ENCODE measurements at places on chromosomes 1 and 21.

DNA sequence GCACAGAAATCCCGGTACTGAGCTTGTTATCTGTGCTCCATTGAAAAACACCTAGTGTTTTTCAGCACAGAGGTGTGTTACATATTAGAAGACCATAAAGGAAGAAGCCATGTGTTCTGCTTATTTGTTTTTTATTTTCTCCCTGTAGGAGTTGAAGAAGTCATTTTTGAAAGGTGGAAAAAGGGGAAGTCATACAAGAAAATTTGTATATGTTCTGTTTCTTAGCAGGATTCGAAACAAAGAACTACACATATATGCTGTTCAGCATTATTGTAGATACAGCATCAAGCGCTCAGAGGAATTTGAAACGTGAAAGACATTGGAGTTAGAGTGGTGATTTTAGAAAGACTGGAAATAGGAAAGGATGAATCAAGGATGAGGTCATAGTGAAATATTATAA, 345.3 kb upstream of the ADGRL2 start:
- DNase-seq = no peak

- no peak for DNase-seq
Measured at GRCh38 chr1:8406011-8406410, 88.1 kb downstream of the SLC45A1 start.

GRCh38 chr1:155609515-155610256, at the start of gene MSTO1:
Gene MSTO1 (plus strand): TSS chr1:155610218. CDS start chr1:155610249, 31 bp downstream.
- peak; percentile 92 for DNase-seq

DNA sequence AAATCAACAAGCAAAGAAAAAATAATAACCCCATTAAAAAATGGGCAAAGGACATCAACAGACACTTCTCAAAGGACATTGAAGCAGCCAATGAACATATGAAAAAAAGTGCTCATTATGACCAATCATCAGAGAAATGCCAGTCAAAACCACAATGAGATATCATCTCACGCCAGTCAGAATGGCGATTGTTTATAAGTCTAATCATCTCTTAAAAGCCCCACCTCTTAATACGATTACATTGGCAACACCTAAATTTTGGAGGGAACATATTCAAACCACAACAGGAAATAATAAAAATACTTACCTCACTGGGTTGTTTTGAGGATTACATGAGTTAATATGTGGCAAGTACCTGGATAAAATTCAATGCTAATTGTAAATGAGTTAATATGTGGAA, 57.1 kb upstream of the PLPPR4 start:
- no peak for DNase-seq

- no peak for DNase-seq
Measured at GRCh38 chr1:233393926-233394680, 66.6 kb downstream of the MAP3K21 start.

DNA sequence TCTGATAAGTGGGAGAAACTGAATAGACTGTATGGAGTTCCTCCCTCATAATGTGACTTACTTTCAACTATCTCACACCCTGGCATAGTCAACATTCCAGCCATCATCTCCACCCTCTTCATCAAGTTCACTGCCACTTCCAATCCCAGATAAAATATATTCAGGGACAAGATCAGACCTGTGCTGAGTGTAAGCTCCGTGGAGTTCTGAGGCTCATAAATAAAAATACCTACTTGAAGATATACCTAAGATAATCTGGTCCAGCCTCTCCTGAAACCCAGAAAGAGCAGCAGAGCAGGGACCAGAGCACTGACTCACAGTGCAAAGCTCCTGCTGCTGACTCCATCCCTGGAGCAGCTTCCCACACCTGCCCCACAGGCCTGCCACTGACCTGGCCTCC, 1.7 kb upstream of the LCE7A start:
- DNase-seq = no peak

DNA sequence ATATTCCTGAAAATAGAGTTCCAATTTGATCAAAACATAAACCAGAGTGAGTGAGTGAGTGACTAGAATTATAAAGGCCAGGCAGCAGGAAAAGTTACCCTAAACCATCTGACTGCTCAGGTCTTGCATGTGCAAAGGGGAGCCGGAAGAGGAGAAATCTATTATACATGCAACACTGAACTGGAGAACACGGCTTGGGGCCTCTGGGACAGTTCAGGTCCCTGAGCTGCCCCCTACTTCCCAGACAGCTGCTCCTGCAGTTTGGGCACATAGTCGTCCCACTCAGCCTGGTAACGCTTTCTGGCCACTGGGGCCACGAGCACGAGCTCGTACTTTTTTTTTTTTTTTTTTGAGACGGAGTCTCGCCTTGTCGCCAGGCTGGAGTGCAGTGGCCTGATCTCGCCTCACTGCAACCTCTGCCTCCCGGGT, 40.1 kb downstream of the PTPRC start:
- peak; percentile 44 for DNase-seq

GRCh38 chr1:67687649-67688048, 2.6 kb downstream of the GADD45A start:
- DNase-seq = no peak

GRCh38 chr1:63877816-63878215, 104.0 kb downstream of the ROR1 start:
- no peak for DNase-seq

DNA sequence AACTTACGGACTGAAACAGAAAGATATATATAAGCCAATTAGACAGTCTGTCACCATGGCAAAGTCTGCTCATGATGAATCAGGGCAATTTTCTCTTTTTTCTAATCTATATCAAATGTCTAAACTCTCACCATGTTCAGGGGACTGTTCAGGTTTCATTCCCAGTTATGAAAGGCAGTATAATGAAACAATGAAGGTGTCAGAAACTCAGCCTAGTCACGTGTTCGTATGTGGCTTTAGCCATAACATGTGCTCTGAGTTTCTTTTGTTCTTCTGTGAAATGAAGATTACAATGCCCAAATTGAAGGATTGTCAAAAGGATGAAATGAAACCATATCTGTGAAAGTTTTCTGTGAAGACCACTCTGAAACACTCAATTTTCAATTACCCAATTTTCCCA, 392.9 kb downstream of the DSCAM start:
- no peak for DNase-seq

GRCh38 chr1:47759251-47759935, 237.8 kb downstream of the TRABD2B start:
- DNase-seq = no peak

- DNase-seq = no peak
Measured at GRCh38 chr1:116006486-116006964, 30.2 kb downstream of the SLC22A15 start.

DNA sequence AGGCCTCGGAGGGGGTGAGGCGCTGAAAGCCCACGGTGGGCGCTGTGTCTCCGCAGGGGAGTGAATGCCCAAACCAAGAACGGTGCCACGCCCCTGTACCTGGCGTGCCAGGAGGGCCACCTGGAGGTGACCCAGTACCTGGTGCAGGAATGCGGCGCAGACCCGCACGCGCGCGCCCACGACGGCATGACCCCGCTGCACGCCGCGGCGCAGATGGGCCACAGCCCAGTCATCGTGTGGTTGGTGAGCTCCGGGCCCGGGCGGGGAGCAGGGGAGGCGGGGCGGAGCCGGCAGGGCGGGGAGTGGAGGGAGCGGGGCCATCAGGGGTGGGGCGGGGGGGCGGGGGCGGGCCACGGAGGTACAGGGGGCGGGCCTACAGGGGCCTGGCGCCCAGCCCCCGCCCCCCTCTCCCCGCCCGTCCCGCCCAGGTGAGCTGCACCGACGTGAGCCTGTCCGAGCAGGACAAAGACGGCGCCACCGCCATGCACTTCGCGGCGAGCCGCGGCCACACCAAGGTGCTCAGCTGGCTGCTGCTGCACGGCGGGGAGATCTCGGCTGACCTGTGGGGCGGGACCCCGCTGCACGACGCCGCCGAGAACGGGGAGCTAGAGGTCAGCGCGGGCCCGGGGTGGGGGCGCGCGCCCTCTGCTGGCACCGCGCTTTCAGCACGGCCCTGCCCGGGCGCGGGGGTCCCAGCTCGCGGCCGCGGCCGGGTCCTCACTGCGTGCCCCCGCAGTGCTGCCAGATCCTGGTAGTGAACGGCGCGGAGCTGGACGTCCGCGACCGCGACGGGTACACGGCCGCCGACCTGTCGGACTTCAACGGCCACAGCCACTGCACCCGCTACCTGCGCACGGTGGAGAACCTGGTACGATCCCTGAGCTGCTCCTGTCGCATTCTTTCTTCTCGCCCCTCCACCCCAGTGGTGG, 15.9 kb downstream of the ESPN start:
- peak; percentile 57 for DNase-seq

- DNase-seq = no peak
Measured at GRCh38 chr1:111707906-111708305, 31.3 kb downstream of the INKA2 start.

GRCh38 chr1:219639876-219640577, 27.1 kb upstream of the ZC3H11B start:
- DNase-seq = no peak

GRCh38 chr1:93416183-93416582, 31.7 kb upstream of the FNBP1L start:
- no peak for DNase-seq

GRCh38 chr1:220817907-220818306, 31.2 kb downstream of the MTARC1 start:
- no peak for DNase-seq

- DNase-seq = no peak
Measured at GRCh38 chr1:184854496-184855140, 100.0 kb upstream of the EDEM3 start.

GRCh38 chr1:6392809-6393399, 663 bp downstream of the ACOT7 start:
- no peak for DNase-seq

- DNase-seq = no peak
Measured at GRCh38 chr1:210250665-210250997, 18.0 kb downstream of the SERTAD4 start.

DNA sequence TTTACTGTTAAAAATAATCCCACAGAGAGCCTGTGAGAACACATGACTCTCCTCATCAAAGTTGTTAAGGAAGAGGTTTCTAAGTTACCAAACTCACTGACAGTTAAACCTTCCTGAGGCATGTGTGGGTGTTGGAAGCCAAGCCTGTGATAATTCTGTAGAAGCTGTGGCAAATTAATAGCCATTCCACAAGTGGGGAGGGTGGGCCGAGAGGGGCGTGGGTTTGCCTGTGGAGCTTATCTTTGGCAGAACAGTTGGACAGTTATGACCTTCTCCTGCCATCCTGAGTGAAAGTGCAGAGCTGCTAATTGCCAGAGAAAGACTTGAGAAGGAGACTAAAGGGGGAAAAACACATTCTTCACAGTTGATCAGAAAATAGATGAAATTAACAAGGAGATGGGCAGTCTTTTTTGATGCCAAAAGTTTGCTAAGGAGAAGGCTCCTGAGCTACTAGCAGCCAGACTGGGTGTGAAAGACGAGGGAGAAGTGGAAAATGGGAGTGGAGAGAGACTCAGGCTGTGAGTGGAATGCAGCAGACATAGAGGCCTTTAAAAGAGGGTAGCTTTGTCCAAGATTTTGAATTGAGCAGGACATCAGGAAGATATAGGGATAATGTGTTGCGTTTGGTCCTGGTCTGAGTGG, 1.6 kb upstream of the PLA2G2C start:
- DNase-seq = peak; percentile 16

DNA sequence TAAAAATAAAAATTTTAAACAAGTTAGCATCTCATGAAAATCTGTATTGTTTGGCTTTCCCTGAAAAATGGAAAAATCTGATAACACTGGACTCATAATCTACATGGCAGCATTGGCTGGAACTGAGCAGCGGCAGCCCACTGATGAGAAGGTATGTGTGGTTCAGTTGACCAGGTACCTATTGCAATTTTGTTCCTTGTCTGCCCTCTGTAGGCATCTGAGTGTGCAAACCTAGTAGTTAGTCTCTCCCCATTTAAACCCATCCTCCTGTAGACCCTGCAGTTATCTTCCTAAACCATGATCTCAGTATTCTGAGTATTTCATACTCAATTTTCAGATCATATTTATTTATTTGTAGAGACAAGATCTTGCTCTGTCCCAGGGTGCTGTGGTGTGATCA, 59.4 kb upstream of the SERBP1 start:
- DNase-seq = no peak

- DNase-seq = no peak
Measured at GRCh38 chr21:31395791-31396190, 51.7 kb upstream of the TIAM1 start.

GRCh38 chr1:97507863-97508262, 413.0 kb downstream of the DPYD start:
- DNase-seq = no peak

GRCh38 chr1:216310776-216311175, 112.5 kb downstream of the USH2A start:
- no peak for DNase-seq

GRCh38 chr1:44602634-44603628, 71.3 kb downstream of the TMEM53 start:
- no peak for DNase-seq

GRCh38 chr1:93917302-93917701, 8.1 kb upstream of the GCLM start:
- no peak for DNase-seq

DNA sequence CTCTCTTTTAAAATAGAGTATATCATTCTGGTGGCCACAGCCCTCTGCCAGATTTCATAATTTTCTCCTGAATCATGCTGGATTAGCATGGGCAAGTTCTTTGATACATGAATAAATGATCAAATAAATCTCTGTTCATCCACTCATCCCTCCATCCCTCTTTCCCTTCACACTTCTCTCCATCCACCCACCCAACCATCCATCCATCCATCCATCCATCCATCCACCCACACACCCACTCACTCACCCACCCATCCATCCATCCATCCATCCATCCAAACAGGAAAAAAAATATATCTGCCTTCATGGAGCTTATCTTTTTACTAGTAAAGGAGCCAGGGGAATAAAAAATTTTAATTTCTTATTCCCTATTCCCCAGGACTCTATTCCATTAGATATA, 49.3 kb downstream of the URB2 start:
- DNase-seq = no peak

GRCh38 chr1:36306210-36306901, at the start of gene SH3D21:
Gene SH3D21 (plus strand): TSS chr1:36306368. CDS start chr1:36306421, 53 bp downstream.
- peak; percentile 65 for DNase-seq

GRCh38 chr21:34126691-34127090, 53.3 kb downstream of the MRPS6 start:
- DNase-seq = no peak

DNA sequence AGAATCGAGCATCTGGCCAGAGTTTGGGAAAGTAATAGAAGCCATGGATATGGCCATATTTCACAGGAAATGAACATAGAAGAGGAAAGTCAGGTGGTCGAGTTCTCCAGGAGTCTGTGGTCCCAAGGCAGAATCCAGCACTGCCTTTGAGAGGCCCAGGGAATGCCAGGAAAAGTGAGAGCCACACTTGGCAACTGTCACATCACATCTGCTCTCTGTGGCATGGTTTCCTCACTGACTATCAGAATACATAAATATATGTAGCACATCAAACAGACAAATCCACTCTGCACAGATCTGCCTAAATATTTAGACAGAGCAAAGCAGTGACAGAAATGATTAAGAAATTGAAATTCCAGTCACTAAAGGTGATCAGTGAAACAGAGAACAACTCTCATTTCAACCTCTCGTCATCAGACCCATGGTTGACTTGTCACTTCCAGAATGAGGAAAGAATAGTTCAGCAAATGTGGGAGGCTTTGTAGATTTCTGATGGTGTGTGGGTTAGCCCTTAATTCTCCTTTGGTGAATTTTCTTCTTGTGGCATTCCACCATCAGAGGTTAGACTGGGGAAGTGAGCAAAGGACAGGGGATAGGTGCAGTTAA, 58.8 kb upstream of the MAN1A2 start:
- no peak for DNase-seq

GRCh38 chr1:43913051-43913501, 20.5 kb upstream of the ARTN start:
- no peak for DNase-seq

GRCh38 chr1:202564958-202565495, 145.2 kb downstream of the SYT2 start:
- no peak for DNase-seq

- DNase-seq = peak; percentile 13
Measured at GRCh38 chr1:228004331-228004855, 2.4 kb upstream of the WNT3A start.

Measured in CD8-positive, alpha-beta T cell (primary cell).